DMS79 (cell line): ENCODE measurements at places on chromosomes 11 and 22.

DNA sequence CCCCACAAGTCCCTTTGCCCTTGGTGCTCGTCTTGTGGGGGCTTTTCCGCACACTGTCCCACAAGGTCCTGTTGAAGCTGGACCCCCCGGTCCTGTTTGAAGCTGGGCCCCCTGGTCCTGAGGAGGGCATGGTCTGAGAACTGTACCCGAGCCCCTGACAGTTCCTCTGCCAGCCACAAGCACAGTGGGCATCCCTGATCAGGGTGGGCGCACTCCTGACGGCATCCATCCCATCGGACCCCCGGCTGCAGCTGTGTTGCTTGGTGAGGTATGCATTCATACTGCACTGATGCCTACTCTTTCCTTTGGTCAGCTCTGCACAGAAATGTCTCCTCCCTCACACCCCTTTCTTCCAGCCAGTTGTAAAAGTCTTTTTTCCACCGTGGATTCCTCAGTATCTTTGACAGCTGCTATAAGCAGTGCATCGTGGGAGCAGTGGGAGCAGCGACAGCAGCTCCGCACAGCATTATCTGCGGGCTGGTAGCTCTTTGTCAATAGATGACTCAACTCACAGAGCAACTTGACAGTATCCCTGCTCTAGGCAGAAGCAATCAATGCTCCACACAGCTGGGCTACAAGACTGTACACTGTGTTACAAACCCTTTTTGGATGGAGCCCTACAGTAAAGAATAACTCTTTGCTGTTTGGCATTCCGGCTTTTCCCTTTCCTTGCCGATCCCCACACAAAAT, 1030.8 kb upstream of the CCDC90B start:
- no peak for DNase-seq

DNA sequence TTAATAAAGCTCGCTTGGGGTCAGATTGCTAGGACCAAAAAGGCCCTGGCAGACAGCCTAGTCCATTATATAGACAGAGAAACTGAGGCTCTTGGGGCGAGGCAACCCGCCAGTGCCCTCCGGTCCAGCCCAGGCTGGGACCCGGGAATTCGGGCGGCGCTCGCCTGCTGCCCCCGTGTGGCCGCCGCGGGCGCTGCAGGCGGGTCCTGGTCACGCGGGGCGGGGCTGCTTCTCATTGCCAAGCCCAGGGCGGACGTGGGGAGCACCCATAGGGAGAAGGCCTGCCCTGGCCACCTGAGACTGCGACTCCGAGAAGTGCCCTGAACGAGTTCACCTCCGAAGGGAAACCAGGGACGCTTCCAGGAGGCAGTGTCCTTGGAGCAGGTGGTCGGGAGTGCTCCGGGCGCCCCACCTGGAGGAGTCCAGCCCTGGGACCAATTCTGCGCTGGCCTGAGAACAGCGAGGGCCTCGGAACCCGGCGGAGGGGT, 36.0 kb upstream of the CSNK1E start:
- DNase-seq = no peak

DNA sequence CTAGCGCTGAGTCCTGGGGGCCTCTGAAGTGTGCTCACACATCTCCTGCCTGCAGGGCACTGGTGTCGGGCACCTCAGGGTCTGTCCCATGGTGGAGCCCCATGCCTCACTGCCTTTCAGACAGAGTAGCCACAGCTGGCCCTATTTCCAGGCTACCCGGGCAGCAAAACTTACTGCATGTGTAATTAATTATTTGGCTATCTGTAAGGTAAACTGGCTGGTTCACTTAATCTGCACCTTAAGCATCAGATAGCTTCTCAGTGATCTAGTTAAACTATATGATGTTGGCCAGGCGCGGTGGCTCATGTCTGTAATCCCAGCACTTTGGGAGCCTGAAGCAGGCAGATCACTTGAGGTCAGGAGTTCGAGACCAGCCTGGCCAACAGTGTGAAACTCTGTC, 5.3 kb downstream of the PNPLA3 start:
- no peak for DNase-seq

GRCh38 chr11:30560206-30561106, 25.7 kb downstream of the MPPED2 start:
- no peak for DNase-seq
